ENCODE measurements at places on chromosomes 3 and 15. TPM values are rescaled to one million over a fixed set of nuclear protein-coding genes. Genes with fewer than 3 reads are reported as not detected.

Gene C3orf22
- total RNA-seq = not detected

Gene C3orf33
- total RNA-seq = 1.7 TPM

GRCh38 chr3:133662278-133662651 is 524 bp upstream of the TOPBP1 start:
- DNase-seq = no peak

- no peak for DNase-seq
Measured at GRCh38 chr3:116034794-116035193, 410.5 kb downstream of the LSAMP start.

DNA sequence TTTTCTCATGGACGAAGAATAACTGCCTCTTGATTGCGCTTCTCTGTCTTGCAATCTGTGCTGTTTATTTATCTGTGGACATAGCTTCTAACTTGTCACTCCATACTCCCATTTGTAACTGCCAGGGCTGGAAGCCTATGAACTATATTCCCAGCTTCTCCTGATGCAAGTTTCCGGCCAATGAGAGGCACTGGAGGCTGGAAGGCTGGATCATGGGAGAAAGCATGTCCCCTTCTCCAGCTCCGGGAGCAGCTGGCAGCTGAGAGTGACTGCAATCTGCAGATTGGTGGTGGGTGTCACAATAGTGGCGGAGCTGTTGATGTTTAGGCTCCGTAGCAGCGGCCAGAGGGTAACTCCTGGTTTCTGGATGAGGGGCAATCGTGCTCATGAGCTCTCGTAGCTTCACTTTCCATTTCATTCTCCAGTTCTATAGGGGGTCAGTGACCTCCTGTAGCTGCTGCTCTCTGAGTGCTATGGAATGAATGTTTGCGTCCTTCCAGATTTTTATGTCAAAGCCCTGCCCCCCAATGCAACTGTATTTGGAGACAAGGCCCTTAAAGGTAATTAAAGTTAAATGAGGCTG is 35.7 kb upstream of the PCSK6 start:
- DNase-seq = no peak

DNA sequence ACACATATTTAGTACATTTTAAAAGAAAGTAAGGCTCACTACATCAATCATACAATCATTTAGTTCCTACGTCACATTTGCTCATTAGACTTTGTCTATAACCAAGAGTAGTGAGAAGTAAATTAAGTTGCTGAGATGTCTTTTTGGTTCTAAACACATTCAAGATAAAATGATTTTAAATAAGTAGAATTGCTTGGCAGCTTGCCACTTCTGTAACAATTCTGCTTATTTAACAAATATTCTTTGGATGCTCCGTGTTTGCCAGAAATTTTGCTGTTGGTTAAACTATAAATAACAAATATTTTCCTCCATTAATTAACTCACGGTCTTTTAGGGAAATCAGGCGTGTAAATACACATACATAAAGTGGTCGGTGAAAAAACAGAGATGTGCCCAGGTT is 18.3 kb downstream of the SUCNR1 start:
- no peak for DNase-seq

Data from activated T-helper 2 cell treated with anti-CD3 and anti-CD28 coated beads, Interferon-gamma antibody, Interleukin-2, Interleukin-4, amounts not matched to agents 10 μg/mL and 5 μg/mL and 100 μg/mL, durations not matched to agents 14 hours and 24 hours and 36 hours (primary cell).